ENCODE measurements at places on chromosomes 4 and X.

DNA sequence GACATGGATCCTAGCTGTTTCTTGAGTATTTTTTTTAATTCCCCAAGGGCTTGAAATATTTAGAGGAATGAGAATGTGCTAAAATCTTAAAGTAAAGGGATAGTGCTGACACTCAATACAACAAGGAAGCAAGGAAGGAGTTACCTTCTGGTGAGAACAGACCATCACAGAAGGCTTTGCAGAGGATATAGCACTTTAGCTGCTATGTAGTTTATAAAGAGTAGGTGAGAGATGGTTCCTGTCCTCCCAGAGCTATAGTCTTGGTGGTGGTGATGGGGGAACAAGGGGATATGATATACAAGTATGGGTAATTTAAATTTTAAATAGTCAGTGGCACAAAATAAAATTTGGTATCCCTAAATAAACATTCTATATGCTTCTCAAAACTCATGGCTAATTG lies 47.6 kb downstream of the MTHFD2L start:
- no peak for DNase-seq

DNA sequence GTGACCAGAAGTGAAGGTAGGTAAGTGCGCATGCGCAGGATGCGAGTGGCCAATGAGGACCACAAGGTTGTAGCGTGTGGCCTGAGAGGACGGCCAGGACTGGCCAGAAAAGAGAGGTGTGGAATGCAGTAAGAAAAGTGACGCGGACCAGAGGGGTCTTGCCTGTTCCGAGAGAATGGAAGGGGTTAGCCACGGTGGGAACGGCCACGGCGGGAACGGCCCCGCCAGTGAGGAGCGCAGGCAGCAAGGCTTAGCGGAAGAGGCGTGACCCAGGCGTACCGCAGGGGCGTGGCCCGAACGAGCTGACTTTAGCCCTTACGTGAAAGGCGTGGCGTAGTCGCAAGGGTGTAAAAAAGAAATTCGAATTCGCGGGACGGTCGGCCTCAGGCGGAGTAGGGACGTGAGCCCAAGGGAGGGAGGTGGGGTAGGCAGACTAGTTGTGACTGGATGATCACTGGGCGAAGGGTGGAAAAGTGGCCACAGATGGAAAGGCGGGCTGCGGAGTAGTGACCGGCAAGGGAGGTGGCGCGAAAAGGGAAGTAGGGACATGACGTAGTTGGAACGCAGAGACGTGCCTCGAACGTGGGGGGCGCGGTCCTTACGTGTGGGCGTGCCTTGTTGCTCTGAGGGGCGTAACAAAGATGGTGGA lies 10.4 kb upstream of the CLTRN start:
- DNase-seq, result peak; percentile 83

GRCh38 chrX:93332329-93332728 lies 341.0 kb downstream of the NAP1L3 start:
- DNase-seq, result no peak

DNA sequence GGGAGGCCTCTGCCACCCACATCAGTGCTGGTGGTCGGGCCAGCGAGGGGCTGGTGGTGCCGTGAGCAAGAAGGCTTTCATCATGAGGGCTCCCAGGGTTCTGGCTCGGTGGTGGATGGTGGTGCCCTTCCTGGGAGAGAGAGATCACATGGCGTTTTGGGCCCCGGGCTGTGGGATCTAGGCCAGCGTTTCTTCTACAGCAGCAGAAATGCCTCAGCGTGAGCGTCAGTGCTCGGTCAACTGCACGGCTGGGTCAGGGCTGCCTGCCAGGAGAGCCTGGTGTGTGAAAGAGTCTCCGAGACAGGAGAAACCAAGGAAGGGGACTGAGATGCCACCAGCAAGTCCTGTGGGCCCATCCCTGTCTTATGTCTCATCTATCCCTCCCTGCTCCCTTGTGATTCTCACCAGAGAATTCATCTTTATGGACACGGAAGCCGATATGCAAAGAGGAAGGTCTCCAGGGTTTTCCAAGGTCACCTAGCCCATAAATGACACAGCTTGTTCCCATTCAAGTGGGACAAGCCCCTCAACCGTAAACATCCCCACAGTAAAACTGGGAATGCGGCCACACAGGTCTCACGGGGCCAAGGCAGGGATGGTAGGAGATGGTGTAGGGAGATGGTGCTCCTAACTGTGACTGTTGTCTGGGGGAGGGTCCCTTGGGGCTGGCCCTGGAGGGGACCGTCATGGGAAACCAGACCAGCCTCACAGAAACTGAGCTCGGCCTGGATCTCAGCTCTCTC lies 99.2 kb downstream of the SORCS2 start:
- no peak for DNase-seq

GRCh38 chrX:42219231-42219630 lies 295.9 kb upstream of the CASK start:
- no peak for DNase-seq

GRCh38 chrX:41981481-41982013 lies 58.2 kb upstream of the CASK start:
- DNase-seq, result no peak

DNA sequence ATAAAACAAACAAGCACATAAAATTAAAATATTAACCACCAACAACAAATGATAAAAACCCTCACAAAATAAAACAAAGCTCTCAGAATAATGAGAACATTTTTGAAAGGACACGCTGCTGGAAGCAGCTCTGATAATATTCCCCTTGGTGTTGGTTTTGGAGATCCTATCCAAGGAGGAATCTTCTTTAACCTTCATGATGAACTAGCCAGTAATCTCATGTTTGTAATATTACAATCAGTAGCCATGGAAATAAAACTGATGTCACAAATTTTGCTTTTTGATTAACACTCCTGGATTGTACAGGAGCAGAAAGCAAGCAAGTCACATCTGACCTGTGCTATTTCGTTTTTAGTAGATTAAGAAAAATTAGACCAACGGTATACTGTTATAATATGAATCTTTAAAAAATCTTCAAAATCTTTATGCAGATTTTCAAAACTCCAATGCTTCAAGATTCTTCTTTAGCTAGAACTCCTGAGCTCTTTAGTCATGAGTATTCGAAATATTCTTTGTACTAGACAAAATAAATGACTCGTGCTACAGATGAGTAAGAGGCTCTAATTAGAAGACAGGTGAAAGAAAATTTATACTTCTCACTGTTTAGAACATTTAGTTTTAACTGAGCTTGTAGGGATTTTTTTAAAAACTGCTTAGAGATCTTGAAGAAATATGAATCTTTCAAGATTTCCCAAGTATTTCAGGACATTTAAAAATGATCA lies 154.1 kb downstream of the RASL11B start:
- DNase-seq, result no peak

GRCh38 chr4:150216726-150217125 lies 138.5 kb downstream of the DCLK2 start:
- DNase-seq, result no peak

GRCh38 chrX:48992341-48992740 lies 9.7 kb downstream of the GRIPAP1 start:
- no peak for DNase-seq

GRCh38 chrX:134894373-134894895 lies 96.4 kb upstream of the SMIM10 start:
- DNase-seq, result no peak

GRCh38 chr4:177225605-177226004 lies 84.1 kb upstream of the NEIL3 start:
- no peak for DNase-seq

DNA sequence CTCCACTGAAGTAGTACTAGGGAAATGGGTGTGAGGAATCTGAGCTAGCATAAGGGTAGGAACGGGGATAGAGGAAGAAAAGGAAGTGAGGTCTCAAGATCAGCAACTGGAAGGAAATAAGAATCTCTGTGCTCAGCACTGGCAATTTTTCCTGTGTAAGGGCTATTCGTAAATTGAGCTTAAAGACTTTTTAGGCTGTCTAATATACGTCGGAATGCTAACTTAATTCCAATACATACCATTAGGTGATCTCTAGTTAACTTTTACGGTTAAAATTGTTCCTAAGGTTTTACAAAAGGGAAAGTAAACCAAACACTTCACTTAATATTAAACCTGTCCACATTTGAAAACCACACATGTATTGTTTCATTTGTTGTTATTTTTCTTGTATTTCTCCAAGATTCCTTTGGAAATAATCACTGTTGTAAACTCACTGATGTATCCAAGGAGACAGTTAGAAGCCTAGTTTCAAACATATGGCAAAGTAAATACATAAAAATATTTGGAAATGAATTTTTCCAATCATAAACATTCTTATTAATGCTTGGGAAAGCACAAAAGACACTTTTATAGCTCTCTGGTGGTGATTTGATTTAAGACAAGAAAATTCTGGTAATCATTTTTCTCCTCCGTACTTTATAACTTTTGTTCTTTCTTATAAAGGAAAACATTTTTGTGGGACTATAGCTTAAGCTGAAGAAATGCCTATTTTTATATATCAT lies 28.1 kb upstream of the HPGDS start:
- DNase-seq, result no peak

DNA sequence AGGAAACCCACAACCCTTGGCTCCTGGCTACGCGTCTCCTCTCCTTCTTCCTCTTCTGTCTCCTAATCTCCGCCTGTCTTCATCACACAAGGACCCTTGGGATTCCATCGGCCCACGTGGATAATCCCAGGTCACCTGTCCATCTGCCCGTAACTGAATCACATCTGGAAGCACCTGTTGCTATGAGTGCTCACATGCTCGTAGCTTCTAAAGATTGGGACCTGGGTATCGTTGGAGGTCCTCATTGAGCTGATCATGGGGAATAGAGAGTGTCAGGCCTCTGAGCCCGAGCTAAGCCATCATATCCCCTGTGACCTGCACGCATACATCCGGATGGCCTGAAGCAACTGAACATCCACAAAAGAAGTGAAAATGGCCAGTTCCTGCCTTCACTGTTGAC lies 175.4 kb downstream of the SHOX start:
- no peak for DNase-seq

DNA sequence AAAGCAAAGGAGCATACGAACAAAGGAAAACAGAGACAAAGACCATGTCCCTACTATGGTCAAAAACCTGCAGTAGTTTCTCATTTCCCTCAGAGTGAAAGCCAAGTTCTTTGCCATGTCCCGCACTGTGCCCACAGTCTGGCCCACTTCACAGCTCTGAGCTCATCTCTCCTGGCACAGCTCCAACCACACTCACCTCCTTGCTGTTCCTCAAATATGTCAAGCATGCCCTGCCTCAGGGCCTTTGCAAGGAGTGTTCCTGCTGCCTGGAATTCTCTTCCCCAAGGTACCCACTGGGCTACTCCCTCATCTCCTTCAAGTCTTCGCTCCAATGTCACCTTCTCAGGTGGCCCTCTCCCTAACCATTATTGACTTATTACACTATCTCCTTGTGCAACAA lies 72.1 kb downstream of the COX18 start:
- no peak for DNase-seq

GRCh38 chr4:183429489-183429888 lies 14.9 kb upstream of the CDKN2AIP start:
- no peak for DNase-seq

DNA sequence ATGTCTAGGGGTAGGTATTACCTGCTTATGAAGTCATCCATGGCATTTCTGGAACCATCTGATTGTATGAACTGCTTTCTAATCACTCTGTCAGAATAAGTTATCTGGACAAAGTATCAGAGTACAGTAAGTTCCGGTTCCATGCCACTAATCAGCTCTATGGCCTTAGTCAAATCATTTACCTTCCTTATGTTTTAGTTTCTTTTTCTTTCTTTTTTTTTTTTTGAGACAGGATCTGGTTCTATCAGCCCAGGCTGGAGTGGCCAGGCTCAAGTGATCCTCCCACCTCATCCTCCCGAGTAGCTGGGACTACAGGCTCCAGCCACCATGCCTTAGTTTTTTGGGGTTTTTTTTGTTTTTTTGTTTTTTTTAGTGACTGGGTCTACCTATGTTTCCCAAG lies 11.5 kb downstream of the XIAP start:
- DNase-seq, result no peak

DNA sequence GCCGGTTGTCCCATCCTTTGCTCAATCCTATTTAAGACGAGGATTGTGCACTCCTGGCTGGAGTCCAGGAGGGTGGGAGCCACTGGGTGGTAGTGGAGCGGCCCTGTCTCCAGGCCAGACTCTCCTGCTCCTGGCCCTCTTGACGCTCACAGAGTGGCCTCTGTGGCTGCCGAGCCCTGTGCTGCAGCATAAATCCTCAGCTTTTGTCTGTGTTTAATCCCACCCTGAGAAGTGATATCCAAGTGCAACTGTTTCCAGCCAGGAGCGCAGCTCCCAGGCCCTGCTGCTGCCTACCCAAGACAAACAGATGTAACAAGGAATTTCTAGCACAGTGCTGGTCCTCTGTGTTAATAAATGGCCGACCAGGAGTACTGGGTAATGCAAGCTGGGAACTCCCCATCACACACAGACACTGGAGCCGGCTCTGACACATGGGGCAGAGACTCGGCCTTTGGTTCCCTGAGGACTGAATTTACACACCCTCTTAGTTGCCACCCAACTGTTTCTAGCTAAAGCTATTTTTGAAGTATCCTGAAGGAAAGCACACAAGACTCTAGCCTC lies 85.3 kb downstream of the GATB start:
- DNase-seq, result no peak

- DNase-seq, result no peak
Observed at GRCh38 chr4:137238456-137239162, 293.7 kb downstream of the PCDH18 start.

DNA sequence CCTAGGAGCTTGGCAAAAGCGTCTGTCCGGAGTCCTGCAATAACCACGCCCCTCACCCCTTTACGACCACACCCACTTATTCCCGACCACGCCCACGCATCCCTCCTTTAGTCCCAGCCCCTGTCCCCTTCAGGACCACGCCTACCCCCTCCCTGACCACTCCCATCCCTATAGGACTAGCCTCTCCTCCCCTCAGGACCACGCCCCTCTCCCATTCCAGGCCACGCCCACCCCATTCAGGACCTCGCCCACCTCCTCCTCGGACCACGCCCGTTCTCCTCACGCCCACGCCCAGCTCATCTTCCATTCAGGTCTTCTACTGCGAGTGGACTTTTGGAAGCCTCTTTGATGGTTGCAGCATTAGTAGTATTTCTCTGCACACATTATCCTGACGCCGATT lies 131.2 kb upstream of the STX18 start:
- DNase-seq, result no peak

- DNase-seq, result peak; percentile 42
Observed at GRCh38 chrX:54182194-54182863, 725 bp downstream of the FAM120C start.

DNA sequence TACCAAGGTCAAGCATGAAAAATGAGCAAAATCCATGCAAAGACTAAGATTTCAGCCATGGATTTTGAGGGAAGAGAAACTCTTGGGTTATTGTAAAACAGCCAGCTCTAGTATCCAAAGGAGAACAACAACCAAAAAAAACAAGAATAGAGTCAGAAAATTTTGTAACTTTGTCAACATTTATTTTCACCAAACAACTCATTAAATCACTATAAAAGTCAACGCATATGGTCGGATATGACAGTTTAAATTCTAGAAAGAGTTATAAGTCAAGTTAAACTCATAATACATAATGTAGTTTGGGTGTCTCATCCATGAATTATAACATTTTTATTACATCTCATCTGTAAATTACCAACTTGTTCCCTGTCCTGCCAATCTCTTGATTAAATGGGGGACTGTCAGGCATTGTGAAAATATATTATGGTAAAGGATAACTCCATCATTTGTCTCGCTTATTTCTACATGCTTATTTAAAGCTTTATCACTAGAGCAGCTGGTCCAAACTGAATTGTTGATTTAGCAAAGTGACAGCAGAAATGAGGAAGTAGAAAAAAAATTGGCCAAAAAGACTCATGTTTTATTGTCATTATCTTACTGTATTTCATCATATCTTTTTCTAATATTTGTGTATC lies 224.8 kb upstream of the NOCT start:
- no peak for DNase-seq

- DNase-seq, result no peak
Observed at GRCh38 chrX:2883770-2884169, 45.4 kb downstream of the ARSD start.

GRCh38 chrX:68912113-68912512 lies 83.3 kb downstream of the EFNB1 start:
- DNase-seq, result no peak
